ENCODE measurements at places on chromosomes 6 and 20.

DNA sequence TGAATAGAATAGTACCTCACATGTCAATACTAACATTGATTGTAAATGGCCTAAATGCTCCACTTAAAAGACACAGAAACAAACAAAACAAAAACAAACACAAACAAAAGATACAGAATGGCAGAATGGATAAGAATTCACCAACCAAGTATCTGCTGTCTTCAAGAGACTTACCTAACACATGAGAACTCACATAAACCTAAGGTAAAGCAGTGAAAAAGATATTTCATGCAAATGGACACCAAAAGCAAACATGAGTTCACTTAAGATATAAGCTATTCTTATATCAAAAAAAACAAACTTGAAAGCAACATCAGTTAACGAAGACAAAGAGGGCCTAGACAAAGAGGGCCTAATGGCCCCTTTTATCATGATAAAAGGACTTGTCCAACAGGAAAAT is 47.3 kb upstream of the ZNF133 start:
- DNase-seq = no peak

DNA sequence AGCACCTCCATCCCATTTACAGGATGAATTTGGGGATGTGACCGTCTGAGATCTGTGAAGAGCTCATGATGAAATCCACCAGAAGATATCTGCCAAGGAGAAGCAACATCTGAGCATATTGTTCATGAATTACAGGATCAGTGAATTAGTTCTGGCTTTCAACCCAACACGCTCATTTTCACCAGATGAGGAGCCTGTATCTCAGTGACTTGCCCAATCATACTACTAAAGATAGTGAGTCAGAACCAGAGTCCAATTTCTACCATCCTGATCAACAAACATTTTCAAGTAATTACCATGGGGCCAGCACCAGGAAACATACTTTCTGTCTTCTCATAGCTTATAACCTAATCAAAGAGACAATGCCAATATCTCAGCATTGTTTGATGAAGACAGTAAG is 116.6 kb downstream of the ZDHHC14 start:
- DNase-seq = no peak

DNA sequence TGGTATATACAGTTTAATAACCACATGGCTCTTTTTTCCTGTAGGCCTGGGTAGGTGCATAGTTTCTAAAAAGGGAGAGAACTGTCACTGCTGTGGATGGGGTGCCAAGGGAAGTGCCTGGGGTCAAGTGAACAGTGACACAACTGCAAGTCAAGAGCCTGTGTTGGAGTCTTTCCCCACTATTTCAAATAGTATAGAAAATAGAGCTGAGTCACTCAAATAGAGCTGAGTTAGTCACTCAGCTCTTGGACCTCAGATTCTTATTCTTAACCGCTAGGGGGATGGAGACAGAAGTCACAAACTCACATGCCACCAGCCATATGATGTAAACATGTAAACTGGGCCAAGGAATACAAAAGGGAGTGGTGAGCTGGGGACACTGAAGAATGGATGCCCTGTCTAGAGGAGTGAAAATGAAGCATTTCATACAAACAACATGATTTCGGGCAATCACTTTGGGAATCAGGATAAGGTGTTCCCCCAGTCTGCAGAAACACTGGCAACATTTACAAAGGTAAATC is 2.1 kb downstream of the NQO2 start:
- peak; percentile 65 for DNase-seq

DNA sequence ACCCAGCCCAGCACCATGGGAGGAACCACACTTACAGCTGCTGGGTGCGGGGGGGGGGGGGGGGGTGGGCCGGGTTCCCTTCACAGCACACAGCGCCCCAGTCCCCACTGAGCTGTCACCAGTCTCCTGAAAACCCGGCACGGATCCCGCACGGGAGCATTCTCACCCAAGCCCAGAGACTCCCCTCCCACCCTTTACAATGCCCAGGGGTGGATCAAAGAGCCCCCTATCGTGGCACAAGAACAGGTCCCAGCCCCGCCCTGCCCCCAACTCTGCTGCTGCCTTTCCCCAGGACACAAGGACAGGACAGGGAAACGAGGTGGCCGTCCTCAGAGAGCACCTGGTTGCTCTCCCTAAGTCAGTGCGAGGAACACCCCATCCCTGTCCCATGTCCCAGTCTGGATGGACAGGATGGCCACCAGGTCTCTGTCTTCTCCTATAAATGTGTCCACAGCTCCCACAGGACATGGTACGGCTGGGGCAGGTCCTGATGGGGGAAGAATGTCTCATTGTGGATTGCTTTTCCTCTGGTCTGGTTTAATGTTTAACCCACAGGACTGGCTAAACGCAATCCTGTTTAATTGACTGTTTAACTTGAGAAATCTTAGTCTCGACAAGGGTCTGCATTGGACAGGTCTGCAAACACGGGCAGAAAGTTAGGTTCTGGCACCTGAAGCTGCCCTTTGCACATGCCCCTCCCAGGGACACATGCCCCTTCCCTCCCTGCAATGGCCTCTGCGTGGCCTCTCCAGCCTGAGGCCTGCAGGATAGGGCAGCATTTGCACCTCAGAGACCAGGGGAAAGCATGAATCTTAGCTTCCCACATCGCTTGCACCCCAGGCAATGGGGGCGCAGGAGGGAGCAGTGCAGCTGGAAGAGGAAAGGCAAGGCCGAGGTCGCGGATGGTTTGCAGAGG is 45.3 kb downstream of the DACT2 start:
- no peak for DNase-seq

DNA sequence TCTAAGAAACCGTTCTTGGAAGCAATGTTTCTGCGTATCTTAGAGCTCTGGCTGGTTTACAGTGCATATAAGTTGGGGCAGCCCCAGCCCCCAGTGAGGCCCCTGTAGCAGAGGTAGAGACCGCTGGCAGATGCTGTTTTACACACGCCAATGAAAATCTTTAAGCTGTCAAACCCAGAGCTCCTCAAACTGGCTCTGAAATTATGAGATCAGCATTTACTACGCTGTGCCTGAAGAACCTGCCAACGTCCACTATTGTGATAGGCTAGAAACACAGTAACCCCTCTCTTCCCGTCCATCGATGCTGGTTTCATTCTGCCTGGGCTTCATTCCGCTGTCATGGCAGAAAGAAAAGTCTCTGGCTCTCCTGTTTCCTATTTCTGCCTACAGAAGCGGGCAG is 160.6 kb downstream of the SMOC2 start:
- no peak for DNase-seq

DNA sequence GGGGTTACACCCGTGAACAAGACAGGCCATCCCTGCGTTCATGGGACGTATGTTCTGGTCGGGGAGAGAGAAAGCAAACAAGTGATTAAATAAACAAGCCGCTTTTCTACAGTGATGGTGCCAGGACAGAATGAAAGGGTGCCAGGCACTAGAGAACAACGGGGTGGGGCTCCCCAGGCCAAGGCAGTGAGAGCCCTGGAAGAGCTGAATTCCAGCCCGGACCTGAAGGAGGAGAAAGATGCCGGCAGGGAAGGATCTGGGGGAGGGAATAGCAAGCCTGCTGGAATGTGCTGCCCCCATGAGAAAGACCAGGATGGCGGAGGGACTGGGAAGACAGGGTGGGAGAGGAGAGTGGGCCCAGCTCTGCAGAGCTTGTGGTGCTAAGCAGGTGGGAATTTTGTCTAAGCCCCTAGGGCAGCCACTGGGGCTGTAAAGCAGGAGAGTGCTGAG is 7.5 kb downstream of the SNAI1 start:
- DNase-seq = peak; percentile 45
